ENCODE measurements at places on chromosomes 1 and 21. TPM values are rescaled to one million over a fixed set of nuclear protein-coding genes. Genes with fewer than 3 reads are reported as not detected.
A peak's percentile ranks its signal among the peaks of the same experiment; 100 is the strongest.

GRCh38 chr21:26169061-26169610 is 1.4 kb downstream of the APP start:
- peak; percentile 26 for DNase-seq

DNA sequence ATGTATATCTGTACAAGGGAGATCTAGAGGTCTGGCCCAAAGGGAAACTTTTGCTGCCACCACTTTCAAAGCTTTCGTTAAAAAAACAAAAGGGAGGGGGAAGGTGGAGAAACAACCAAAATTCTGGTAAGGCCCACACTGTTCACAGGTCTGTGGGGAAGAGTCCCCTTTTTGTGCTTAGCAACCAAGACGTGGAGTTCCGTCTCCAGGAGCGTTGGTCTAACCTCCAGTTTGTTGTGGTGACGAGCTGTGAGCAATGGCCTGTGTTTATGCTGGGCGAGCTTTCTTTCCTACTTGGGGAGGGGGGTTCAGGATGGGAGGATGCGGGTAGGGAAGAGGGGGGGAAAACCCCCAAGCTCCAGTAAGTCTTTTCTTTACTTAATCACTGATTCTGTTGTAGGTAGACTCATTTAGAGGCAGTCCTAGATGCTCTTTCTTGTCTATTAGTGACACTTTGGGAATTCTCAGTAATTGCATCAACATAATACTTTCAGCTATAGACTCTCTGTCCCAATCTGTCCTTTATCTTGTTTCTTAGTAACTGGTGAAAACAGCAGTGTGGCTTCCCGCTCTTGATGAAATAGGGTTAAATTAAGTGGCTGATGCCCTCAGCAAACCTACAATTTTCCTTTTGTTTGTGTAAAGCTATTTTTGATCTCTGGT is 1.5 kb downstream of the HIPK1 start:
- DNase-seq: no peak

DNA sequence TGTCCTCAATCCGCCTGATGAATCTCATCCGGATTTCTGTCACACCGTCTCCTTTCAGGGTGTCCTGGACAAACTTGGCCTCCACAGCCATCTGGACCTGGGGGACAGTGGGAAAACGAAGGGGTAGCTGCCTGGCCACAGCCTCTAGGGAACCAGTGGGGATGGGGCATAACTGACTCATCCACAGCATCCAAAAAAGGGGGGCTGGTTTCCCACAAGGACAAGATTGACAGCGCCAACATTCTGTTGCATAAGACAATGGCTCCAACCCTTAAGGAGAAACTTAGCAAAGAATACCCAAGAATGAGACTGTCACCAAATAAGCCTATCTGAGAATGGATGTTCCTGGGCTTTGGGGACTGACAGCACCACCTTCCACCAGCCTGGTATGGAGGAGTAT is 12.1 kb downstream of the TRAPPC3 start:
- no peak for DNase-seq

DNA sequence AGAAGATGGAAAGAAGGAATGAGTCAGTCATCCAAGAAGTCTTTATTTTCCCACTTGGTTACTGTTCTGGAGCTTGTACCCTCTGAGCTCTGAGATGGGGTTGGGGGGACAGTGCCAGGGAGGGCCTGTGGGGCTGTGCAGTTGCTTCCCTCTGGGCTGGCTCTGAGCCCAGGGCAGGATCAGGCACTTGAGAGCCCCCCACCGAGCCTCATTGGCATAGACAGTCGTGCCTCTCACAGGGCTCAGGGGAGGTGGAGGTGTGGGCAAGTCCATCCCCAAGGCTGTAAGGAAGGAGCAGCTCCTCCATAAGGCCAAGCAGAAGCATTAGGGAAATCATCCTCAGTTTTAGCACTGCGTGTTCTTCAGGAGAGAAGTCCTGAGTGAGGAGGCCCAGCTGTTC is 2.5 kb upstream of the ARL8A start:
- no peak for DNase-seq

DNA sequence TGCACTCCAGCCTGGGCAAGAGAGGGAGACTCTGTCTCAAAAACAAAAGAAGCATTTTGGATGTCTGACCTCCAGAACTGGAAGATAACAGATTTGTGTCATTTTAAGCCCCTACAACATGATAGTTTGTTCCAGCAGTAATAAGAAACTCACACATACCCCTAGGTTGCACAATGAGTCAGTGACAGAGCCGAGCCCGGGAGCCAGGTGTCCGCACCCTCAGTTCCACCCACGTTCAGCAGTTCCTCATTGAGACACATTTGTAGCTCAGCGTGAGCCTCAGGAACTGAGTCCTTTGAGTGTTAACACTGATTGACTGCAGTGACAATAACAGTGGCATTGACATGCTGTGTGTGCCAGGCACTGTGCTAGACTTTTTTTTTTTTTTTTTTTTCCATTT is 19.8 kb downstream of the LRRC38 start:
- DNase-seq: no peak

DNA sequence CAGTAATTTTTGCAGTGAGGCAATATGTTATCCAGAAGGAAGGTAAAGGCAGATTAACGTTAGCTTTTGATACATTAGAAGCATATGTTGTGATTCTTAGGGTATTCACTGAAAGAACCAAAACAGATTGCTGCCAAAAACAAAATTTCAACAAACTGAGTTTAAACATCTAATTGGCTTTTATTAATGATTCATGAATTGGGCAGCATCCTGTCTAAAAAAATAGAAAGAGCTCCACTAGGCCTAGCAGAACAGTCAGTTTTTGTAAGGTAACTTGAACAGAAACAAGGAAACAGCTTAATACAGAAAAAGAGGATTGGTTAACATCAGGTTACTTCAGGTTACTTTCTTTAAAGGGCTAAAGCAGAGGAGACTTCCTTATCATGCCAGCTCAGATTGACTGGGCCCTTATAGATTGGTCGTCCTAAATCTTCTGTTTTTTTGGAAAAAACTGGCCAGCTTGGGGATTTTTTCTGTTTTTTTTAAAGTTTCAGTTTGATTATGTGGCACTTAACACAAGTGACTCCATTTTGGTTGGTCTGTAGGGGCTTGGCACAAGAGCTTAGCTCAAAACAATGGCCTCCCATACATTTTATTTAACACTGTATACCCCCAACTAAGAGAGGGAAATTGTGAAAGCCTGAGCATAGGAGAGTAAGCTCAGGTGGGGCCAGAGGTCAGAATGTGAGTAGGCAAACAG is 36.8 kb upstream of the GALNT2 start:
- no peak for DNase-seq

GRCh38 chr21:43353282-43354025 is 73.5 kb downstream of the SIK1 start:
- DNase-seq: no peak

- no peak for DNase-seq
Observed at GRCh38 chr1:242205622-242206489, 207.0 kb upstream of the MAP1LC3C start.

DNA sequence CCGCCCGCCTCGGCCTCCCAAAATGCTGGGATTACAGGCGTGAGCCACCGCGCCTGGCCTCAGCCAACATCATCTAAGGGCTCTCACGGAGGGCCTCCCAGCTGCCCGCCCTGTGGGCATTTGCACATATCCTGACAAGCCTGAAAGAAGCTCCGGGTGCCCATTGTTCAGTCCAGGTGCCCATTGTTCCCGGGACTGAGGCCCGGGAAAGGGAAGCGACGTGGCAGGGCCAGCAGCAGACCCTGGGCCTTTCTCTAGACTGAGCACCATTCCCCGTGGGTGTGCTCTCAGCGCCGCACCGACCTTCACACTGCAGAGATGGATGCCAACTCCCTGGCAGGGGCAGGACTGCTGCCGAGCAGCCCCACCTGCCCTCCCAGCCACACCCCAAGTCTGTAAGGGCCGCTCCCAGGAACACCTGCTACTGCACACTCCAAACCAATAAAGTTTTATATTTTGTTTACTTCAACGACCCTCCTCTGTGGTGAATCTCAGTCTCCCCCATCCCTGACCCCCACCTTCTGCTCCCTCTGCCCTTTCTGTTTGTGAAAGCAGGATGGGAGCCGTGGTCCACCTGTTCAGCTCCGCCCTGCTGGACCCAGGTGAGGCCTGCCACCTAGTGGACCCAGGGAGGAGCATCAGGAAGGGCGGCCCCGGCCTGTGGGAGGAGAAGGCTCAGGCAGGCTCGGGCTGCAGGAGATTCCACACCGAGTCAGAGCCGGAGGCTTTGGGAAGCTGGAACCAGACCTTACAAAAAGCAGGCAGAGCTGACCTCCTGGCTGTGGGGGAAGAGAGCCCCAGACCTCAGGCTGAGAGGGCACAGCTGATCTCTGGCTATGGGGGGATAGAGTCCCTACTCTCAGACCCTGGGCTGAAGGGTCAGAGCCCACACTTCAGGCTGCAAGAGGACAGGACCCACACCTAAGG is 1.1 kb upstream of the TMEM82 start:
- peak; percentile 66 for DNase-seq

- peak; percentile 27 for DNase-seq
Observed at GRCh38 chr1:78619803-78620579, at the start of gene IFI44L. Gene IFI44L (plus strand): TSS chr1:78620448. CDS start chr1:78627916, 7,468 bp downstream.

- no peak for DNase-seq
Observed at GRCh38 chr1:182196897-182197870, 135.7 kb upstream of the ZNF648 start.

DNA sequence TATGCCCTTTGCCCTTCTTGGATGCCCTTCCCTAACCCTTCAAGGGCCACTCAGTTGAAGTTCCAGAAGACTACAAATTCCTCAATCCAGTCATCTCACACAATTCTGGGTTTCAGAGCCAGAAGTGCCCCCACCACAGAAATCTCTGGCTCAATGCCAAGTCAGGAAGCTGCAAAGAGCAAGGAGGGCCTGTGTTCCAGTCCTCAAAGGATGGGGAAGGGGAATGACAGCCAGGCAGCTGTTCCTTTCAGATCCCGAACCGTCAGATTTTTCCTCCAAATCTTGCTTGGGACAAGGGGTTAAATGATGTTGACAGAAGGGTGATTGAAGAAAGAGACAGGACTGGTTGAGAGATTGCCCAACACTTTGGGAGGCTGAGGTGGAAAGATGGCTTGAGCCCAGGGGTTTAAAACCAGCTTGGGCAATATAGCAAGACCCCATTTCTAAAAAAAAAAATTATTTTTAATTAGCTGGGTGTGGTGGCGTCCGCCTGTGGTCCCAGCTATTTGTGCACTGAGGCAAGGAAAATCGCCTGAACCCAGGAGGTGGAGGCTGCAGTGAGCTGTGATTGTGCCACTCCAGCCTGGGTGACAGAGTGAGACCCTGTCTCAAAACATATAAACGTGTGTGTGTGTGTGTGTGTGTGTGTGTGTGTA is 716 bp upstream of the HPDL start:
- DNase-seq: no peak

- DNase-seq: peak; percentile 80
Observed at GRCh38 chr21:15309721-15310120, 244.9 kb upstream of the NRIP1 start.

- DNase-seq: no peak
Observed at GRCh38 chr1:212256369-212256768, 28.8 kb upstream of the PPP2R5A start.

GRCh38 chr1:192547501-192547900 is 28.1 kb upstream of the RGS1 start:
- no peak for DNase-seq

DNA sequence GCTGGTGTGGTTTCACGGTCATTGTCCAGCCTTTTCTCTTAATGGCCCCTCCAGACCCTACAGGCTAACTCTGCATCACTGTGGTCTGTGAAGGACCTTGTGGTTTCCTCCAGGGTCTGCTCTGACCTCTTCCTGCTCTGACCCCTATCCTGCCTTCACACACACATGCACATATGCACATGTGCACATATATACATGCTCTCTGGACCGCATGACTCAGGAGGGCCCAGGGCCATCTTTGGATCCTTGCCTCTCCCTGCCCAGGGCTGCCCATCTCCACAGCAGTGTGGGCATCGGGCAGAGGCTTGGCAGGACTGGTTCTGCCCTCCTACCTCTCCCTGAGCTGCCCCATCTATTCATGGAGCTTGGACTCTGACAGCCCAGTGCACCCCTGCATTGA is 510.9 kb downstream of the PTPRU start:
- DNase-seq: no peak

DNA sequence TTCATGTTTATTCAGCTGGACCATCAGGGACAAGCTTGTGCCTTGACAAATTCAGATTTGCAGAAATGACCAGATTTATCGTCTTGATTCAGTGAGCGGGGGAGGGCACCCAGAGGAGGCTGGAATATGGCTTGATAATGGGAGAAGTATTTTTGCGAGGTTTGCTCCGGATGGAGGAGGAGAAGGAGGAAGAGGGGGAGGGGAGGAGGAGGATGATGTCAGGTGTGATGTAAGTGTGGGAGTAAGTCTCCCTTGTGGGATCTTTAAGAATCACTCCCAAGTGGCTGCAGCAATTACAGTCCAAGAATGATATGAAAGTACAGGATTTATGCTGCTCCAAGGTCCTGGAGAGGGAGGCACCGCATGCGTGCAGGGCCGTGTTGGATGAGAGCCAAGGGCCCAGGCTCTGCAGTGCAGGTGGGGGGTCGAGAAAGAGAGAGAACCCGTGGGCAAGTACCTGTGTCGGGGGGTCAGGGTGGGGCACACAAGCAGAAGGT is 5.6 kb upstream of the ZNF496 start:
- DNase-seq: no peak

The CA6 gene
- total RNA-seq: not detected

The TCHH gene
- total RNA-seq: not detected

The STUM gene
- total RNA-seq: 0.85 TPM

The OSCP1 gene
- 7.1 TPM for total RNA-seq

The LCE1E gene
- not detected for total RNA-seq

The OXCT2 gene
- 0.88 TPM for total RNA-seq

The PRAMEF27 gene
- not detected for total RNA-seq

The PLA2G4A gene
- 2.7 TPM for total RNA-seq

The GNG4 gene
- total RNA-seq: 0.11 TPM
